ENCODE measurements at places on chromosomes 12 and 14. TPM values are rescaled to one million over a fixed set of nuclear protein-coding genes. Genes with fewer than 3 reads are reported as not detected.

Gene CD9
- 7.7 TPM for polyA plus RNA-seq

Gene GPRC5D
- not detected for polyA plus RNA-seq

Gene ZBTB25
- polyA plus RNA-seq: 8.7 TPM

Gene NGB
- not detected for polyA plus RNA-seq

DNA sequence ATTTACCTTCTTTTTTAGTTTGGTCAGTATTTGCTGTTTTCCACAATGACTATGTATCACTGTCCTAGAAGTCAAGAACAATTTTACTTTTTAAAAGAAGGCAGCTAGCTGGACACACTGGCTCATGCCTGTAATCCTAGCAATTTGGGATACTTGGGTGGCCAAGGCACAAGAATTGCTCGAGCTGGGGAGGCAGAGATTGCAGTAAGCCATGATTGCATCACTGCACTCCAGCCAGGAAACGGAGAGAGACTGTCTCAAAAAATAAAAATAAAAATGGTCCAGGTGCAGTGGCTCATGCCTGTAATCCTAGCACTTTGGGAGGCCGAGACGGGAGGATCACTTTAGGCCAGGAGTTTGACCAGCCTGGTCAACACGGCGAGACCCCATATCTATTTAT, 28.3 kb downstream of the MDM1 start:
- DNase-seq: no peak

GRCh38 chr14:94001501-94002396, 4.6 kb downstream of the CCDC197 start:
- peak; percentile 73 for DNase-seq

DNA sequence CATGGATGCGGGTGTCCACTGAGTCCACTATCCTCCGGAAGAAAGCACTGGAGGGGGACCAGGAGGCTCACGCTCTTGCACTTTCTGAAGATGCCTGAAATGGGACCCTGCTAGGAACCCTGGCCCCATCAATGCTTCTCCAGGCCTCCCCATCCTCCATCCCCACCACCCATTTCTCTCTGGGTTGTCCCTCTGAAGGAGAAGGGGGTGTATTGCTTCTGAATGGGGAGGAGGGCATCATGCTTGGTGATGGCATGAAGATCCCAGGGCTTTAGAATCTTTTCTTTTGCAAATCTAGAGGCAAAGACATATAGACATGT, 681 bp upstream of the JPH4 start:
- no peak for DNase-seq

- DNase-seq: no peak
These were observed 205.0 kb upstream of the CCDC196 start for GRCh38 chr14:66281036-66281776.

DNA sequence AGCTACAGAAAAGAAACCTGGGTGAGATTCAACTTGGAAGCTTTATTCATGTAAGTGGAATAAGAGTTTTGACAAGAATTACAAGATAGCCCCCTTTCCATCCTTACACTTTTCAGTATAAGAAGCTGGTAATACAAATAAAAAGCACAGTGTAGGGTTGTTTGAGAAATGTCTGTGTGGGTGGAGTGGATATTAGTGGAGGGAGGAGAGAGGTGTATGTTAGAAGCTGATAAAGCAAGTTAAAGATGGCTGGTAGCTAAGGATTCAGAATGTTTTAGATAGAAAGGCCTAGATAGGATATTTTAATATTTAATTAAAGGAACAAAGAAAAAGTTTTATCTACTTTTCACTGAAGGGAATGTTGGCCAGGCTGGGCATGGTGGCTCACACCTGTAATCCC, 12.5 kb downstream of the CFAP54 start:
- DNase-seq: no peak

GRCh38 chr14:99758872-99759545, 34.2 kb upstream of the EML1 start:
- DNase-seq: no peak

DNA sequence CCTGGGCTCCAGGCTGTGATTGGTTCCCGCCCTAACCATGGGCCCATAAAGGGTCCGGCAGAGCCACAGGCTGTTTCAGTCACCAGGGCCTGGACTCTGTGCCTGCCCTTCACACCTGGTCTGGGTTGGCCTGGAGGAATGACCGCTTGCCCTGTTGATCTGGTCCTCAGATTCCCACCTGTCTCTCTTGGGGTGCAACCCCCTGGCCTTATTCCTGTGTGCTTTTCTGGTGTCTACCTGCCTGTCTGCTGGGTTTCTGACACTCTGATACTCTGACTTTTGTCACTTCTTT, 2.9 kb upstream of the KRT83 start:
- no peak for DNase-seq

DNA sequence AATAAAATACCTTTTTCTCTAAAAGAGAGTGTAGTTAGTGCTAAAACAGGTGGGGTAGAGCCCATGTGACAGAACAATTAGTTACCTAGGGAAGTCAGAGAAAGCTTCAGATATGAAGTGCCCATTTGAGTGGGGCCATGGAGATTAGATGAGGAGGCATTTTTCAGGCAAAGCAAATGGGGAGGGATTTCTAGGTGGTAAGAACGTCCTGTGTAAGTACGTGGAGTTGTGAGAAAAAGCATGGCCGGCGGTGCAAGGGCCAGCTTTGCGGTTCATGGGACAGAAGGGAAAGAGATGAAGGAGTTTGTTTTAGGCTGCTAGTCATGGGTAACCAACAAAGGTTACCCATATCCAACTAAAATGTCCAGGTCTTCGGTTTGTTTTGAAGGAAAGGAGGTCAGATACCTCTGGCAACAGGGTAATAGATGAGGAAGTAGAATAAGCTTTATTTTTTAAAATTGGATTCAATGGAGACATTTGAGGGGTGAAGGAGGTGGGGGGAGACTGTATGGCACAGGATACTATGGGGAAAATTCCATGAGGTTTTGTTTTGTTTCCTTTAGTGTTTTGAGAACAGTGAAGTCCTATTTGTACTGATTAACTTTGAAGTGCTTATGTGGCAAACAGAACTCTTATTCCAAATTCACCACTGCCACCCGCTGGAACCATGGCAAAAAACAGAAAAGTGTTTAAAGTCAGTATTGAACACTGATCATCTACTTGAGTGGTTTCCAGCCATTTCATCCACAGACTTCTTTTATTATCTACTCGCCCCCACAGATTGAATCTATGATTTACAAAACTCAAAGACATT, 10.0 kb upstream of the SNRPF start:
- no peak for DNase-seq

- DNase-seq: no peak
These were observed 847.2 kb downstream of the VRK1 start for GRCh38 chr14:97644365-97644764.

GRCh38 chr14:23442721-23443356, 7.4 kb upstream of the MYH7 start:
- no peak for DNase-seq
